ENCODE measurements at places on chromosomes 7 and 10. TPM values are rescaled to one million over a fixed set of nuclear protein-coding genes. Genes with fewer than 3 reads are reported as not detected.

Gene TUBB8
- not detected for total RNA-seq

Gene RSPH10B
- total RNA-seq: 0.59 TPM

Gene NUB1
- 49.2 TPM for total RNA-seq

Gene MAGI2
- 0.11 TPM for total RNA-seq

Gene ARHGEF35
- 3.6 TPM for total RNA-seq

Gene ADAP1
- total RNA-seq: 62.8 TPM

Gene GOLGA7B
- 0.34 TPM for total RNA-seq

Gene GPER1
- total RNA-seq: 0.46 TPM

Gene ASAH2
- total RNA-seq: 1.7 TPM

Gene ADCY1
- total RNA-seq: 8.9 TPM

Gene IRF5
- 26.0 TPM for total RNA-seq

Gene C10orf105
- 0.11 TPM for total RNA-seq

Gene ANKMY2
- total RNA-seq: 8.7 TPM

Gene ITPRID1
- total RNA-seq: not detected

Gene RSU1
- 54.0 TPM for total RNA-seq

- H3K4me1 ChIP-seq: peaks cover 8% of the 10 kb centered on the region
- no peak for DNase-seq
- no peak overlapping the region for H3K27ac ChIP-seq
- H3K27me3 ChIP-seq: peaks cover 10% of the 10 kb centered on the region
- no peak overlapping the region for H3K4me3 ChIP-seq
- H3K36me3 ChIP-seq: no peaks in the 10 kb centered on the region
Measured at GRCh38 chr10:86182595-86182994, 184.0 kb downstream of the GRID1 start.

DNA sequence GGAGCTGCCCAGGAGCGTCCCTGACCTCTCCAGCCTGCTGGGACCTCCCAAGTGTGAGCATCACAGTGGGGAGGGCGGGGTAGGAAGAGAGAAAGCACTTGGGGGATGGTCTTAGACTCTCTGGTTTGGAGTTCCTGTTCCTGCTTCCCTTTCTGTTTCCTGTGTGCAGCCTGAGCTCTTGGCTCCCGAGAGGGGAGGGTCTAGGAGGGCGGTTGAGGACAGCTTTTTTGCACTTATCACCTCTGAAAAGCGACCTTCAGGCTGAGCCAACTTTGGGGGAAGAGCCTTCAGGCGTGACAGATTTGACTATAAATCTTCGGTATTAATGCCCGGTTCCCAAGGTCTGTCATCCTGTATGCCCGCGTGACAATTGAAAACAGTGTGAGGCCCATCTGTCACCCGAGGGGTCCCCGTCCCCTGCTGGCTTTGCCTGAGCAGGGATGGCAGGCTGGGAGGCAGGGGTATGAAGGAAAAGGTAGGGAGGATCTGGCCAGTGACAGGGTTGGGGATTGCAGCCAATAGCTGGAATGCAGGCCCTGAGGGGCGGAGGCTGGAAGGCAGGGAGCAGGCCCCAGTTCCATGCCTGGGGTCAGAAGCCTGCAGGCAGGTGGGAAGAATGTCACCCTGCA, 78.6 kb downstream of the CDH23 start:
- no peak for DNase-seq
- H3K27me3 ChIP-seq: peaks cover 2% of the 10 kb centered on the region
- H3K36me3 ChIP-seq: no peaks in the 10 kb centered on the region

GRCh38 chr7:96217147-96217546, 104.8 kb downstream of the SLC25A13 start:
- H3K27ac ChIP-seq: no peak overlapping the region
- no peak overlapping the region for H3K4me3 ChIP-seq
- H3K27me3 ChIP-seq: no peaks in the 10 kb centered on the region
- no peak for DNase-seq
- H3K4me1 ChIP-seq: no peaks in the 10 kb centered on the region

DNA sequence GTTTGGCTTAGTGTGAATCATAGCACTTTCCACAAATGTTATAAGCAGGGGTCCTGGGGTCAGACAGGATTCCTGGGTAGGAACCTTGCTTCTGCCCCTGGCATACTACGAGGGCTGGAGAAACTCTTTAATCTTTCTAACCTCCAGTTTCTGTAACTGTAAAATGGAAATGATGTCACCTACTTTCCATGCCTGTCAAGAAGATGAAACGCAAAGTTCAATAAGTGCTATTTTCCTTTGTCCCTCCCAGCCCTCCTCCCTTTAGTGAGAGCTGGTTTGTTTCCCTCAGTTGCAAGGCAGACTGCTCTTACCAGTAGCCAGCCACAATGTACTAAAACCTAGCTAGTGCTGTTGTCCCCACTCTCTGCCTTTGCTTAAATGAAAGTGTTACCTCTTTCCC, 117.1 kb upstream of the HPS1 start:
- no peaks in the 10 kb centered on the region for H3K4me1 ChIP-seq
- DNase-seq: no peak
- H3K4me3 ChIP-seq: no peak overlapping the region
- no peaks in the 10 kb centered on the region for H3K36me3 ChIP-seq
- H3K27me3 ChIP-seq: no peaks in the 10 kb centered on the region

- H3K4me1 ChIP-seq: no peaks in the 10 kb centered on the region
- no peak overlapping the region for H3K4me3 ChIP-seq
- no peak for DNase-seq
- H3K27me3 ChIP-seq: no peaks in the 10 kb centered on the region
Measured at GRCh38 chr7:45715471-45716352, 141.5 kb downstream of the ADCY1 start.

GRCh38 chr7:77651575-77652162, 44.6 kb upstream of the RSBN1L start:
- no peaks in the 10 kb centered on the region for H3K4me1 ChIP-seq
- H3K36me3 ChIP-seq: no peaks in the 10 kb centered on the region
- H3K27me3 ChIP-seq: no peaks in the 10 kb centered on the region
- no peak overlapping the region for H3K27ac ChIP-seq

GRCh38 chr10:37679465-37679864, 177.9 kb downstream of the ZNF248 start:
- no peaks in the 10 kb centered on the region for H3K4me1 ChIP-seq
- H3K27ac ChIP-seq: no peak overlapping the region
- no peaks in the 10 kb centered on the region for H3K27me3 ChIP-seq
- H3K36me3 ChIP-seq: no peaks in the 10 kb centered on the region
- DNase-seq: no peak

DNA sequence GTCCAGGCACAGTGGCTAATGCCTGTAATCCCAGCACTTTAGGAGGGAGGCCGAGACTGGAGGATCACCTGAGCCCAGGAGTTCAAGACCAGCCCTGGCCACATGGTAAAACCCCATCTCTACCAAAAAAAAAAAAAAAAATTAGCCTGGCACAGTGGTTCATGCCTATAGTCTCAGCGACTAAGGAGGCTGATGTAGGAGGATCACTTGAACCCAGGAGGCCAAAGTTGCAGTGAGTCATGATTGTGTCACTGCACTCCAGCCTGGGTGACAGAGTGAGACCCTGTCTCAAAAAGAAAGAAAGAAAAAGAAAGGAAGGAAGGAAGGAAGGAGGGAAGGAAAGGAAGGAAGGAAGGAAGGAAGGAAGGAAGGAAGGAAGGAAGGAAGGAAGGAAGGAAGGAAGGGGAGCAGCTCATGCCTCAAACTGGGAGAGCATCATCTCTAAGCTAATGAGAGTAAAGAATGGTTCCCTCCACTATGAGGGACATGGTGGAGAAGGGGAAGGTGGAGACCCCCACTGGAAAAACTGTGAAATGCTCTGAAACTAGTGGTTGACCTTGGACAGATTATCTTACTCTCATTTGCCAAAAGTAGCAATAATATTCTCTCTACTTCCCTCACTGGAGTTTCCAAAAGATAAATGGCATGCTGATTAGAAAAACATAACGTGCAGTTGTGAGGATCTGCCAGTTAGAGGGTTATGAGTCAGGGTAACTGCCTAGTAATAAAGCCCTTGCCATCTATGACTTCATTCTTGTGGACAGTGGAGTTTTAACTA, 16.8 kb downstream of the GIMAP5 start:
- peaks cover 48% of the 10 kb centered on the region for H3K4me1 ChIP-seq
- H3K27me3 ChIP-seq: no peaks in the 10 kb centered on the region
- no peak for DNase-seq
- no peaks in the 10 kb centered on the region for H3K36me3 ChIP-seq

- no peak for DNase-seq
- no peak overlapping the region for H3K4me3 ChIP-seq
- H3K27me3 ChIP-seq: peaks cover 29% of the 10 kb centered on the region
- H3K27ac ChIP-seq: no peak overlapping the region
- no peaks in the 10 kb centered on the region for H3K36me3 ChIP-seq
- H3K4me1 ChIP-seq: no peaks in the 10 kb centered on the region
Measured at GRCh38 chr7:1669064-1669951, 769 bp upstream of the ELFN1 start.

- H3K36me3 ChIP-seq: no peaks in the 10 kb centered on the region
- no peaks in the 10 kb centered on the region for H3K27me3 ChIP-seq
Measured at GRCh38 chr10:42990016-42990720, 86.7 kb upstream of the RET start.

- H3K27ac ChIP-seq: no peak overlapping the region
- DNase-seq: no peak
- H3K4me3 ChIP-seq: no peak overlapping the region
- peaks cover 28% of the 10 kb centered on the region for H3K4me1 ChIP-seq
- H3K36me3 ChIP-seq: peaks cover 42% of the 10 kb centered on the region
Measured at GRCh38 chr10:50406457-50407070, 155.2 kb upstream of the ASAH2 start.

DNA sequence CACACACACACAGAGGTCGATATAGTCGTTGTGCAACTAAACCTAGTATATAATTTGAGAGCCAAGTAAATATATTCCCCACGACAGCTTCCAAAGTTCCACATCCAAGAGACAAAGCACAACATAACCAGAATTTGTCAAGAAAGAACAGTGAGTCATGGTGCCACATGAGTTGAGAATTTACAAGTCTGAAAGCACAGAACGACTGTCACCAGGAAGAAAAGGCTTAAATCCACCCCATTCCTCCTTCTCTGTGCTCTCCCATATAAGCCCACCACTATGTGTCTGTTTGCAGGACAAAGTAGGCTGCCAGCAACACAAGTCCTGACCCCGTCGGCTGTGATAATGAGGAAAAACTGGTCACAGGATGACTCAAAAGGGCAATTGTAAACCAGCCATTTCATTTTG, 32.8 kb downstream of the GSAP start:
- peaks cover 4% of the 10 kb centered on the region for H3K4me1 ChIP-seq
- peaks cover 27% of the 10 kb centered on the region for H3K27me3 ChIP-seq
- H3K27ac ChIP-seq: no peak overlapping the region

GRCh38 chr10:35937546-35937945, 295.4 kb upstream of the FZD8 start:
- no peak overlapping the region for H3K4me3 ChIP-seq
- no peak overlapping the region for H3K27ac ChIP-seq
- H3K4me1 ChIP-seq: no peaks in the 10 kb centered on the region
- H3K27me3 ChIP-seq: no peaks in the 10 kb centered on the region
- DNase-seq: no peak
- no peaks in the 10 kb centered on the region for H3K36me3 ChIP-seq

GRCh38 chr10:5975641-5976473, 1.5 kb downstream of the IL15RA start:
- H3K27me3 ChIP-seq: peaks cover 5% of the 10 kb centered on the region
- peak overlapping the region; percentile 95 for H3K4me3 ChIP-seq
- H3K36me3 ChIP-seq: peaks cover 15% of the 10 kb centered on the region
- peak; percentile 64 for DNase-seq
- H3K4me1 ChIP-seq: peaks cover 34% of the 10 kb centered on the region
- H3K27ac ChIP-seq: peak overlapping the region; percentile 95

GRCh38 chr10:11353006-11353896, 258.2 kb downstream of the USP6NL start:
- peaks cover 5% of the 10 kb centered on the region for H3K27me3 ChIP-seq
- DNase-seq: no peak
- no peak overlapping the region for H3K4me3 ChIP-seq
- no peaks in the 10 kb centered on the region for H3K36me3 ChIP-seq

DNA sequence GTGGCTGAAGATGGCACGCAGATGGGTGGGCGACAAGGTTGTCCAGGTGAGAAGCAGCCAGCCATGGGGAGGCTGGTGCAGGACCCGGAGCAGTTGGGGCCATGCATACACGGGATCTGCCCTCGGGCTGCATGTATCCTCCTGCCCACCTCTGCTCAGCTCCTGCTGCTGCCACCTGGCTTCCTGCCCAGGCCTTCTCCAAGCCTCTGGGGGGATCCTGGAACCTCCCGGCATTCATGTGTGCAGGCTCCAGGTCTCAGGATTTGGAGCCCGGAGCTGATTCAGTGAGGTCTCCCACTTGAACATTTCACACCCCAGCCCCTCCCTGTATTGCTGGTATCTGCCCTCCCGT, 27.0 kb downstream of the PDGFA start:
- no peak overlapping the region for H3K27ac ChIP-seq
- DNase-seq: no peak
- H3K27me3 ChIP-seq: peaks cover 8% of the 10 kb centered on the region

DNA sequence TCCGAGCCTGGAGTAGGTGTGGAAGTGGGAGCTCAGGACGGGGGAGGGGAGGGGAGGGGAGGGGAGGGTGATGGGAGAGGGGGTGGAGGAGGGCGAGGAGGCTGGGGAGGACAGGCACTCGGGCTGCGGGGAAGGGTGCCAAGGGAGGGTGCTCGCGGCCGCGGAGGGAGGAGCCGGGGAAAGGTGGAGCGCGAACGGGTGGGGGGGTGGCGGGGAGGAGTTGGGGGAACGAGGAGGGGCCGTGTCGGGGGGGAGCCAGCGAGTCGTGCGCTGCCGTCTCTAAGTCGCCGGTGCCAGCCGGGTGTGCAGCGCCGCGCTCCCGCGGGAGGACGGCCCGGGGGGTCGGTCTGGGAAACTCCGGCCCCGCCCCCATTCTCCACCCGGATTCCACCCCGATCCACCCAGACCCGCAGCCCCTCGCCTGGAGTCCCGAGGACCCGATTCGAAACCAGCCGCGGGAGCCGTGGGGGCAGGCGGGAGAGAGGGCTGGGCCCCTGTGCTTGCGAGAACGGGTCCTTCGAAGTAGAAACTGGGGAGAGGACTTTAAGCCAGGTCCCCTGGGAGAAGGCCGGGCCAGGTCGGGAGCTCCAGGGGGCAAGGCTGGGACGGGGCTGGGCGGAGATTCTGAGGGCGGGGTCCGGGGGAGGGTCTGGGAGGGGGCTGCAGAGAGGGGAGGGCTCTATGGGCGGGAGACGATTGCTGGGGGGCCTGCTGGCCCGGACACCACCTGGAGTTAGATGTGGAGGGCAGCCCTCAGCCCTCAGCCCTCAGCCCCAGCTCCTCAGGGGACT, at the start of gene ZNF467:
ZNF467 (minus strand) TSS at position 143 of the 791 bp plus-strand sequence. CDS start 2,556 bp downstream, outside the sequence.
- no peak within 1 kb of the TSS for H3K27ac ChIP-seq
- peaks cover 32% of the 10 kb centered on the region for H3K27me3 ChIP-seq
- H3K4me1 ChIP-seq: peaks cover 3% of the 10 kb centered on the region
- H3K4me3 ChIP-seq: peak within 1 kb of the TSS; percentile 57
- DNase-seq: no peak
